ENCODE measurements at places on chromosomes 12 and 14.

DNA sequence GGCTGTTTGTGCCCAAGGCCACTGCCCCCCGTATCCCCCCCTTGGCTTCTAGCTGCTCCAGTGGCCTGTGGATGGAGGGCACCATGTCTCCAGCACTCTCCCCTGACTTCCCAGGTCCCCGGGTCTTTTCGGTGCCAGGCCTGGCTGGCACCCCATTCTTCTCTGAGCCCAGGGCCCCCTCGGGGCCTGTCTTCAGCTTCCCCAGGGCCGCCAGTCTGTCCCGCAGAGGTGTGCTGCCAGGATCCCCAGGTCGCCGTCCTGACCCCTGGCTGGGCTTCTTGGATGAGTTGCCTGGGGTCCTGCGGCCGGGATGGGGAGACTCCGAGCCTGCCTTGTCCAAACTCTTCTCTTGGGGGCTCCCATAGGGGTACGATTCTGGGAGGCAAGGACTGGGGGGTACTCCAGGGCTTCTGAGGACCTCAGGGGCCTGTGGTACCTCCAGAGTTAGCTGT, 32.5 kb downstream of the NCKAP5L start:
- DNase-seq: no peak

DNA sequence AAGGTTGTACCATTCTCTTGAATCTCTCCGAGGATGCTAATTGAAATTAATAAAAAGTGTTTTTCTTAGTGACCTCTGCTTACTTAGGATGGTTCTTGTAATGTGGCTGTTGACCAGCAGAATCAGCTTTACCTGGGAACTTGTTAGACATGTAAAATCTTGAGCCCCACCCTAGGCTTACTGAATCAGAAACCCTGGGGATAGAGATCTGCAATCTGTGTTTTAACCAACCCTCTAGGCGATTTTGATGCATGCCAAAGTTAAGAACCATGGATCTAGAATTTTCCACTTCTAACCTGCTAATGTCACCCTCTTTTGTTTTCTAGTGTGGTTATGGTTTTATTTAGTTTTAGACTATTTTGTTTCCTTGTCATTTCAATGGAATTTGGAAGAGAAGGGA, 6.5 kb downstream of the NUBPL start:
- DNase-seq: no peak

DNA sequence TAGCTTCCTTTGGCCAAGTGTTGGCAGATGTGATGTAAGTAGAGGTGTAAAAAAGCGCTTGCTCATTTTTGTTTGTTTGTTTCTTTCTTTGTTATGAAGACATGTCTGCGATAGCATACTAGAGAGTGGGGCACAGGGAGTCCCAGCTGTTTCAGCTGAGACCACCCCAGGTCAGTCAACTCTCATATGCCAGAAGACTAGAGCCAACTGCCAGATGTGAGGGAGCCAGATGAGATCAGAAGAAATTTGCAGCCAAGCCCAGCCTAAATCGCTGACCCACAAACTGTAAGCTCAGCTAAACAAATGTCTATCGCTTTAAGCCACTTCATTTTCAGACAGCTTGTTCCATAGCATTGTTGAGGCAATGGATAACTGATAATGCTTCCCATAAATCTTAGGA, 397.1 kb downstream of the APAF1 start:
- DNase-seq: no peak

DNA sequence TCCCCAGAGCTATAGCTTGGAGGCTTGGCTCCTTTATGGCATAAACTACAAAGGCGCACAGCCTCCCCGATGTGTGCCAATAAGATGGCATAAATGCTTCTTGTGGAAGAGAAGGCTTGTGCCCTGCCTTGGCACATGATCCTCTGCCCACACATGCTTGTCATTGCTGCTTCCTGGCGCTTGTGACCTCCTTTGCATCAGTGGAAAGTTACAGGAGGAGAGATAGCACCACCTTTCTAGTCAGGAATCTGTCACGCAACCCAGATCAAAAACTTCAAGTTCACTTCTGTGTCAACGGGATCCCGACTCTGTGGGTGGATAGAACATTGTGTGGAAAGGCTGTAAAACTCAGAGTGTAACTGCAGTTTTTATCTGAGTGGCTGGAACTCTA, 183.8 kb upstream of the HIF1A start:
- DNase-seq: no peak

GRCh38 chr12:128627659-128628058, 196.1 kb downstream of the SLC15A4 start:
- DNase-seq: no peak

GRCh38 chr12:4438834-4439596, 6.6 kb downstream of the FGF6 start:
- DNase-seq: no peak

- no peak for DNase-seq
These were observed 87.0 kb downstream of the SAMD4A start for GRCh38 chr14:54653712-54654469.

- no peak for DNase-seq
These were observed 42.7 kb downstream of the C14orf132 start for GRCh38 chr14:96081767-96082400.
